ENCODE measurements at places on chromosomes 12 and 14.

DNA sequence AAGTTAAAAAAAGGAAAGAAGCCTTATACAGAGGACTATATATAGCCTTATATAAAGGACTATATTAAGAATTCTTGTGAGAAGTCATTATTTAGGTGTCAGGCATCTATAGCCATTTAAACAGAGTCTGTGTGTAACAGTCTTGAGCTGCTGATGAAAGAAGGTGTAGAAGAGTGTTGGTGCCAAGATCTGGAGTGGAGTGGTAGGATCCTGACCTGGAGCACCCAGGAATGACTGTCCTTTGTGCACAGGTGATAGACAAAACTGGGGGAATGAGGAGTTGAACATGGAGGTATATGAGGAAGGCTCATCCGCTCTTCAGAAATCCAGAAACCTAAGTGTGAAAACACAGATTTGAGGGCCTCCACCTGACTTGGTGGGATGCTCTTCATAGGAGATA is 747.3 kb downstream of the NRXN3 start:
- no peak for DNase-seq

DNA sequence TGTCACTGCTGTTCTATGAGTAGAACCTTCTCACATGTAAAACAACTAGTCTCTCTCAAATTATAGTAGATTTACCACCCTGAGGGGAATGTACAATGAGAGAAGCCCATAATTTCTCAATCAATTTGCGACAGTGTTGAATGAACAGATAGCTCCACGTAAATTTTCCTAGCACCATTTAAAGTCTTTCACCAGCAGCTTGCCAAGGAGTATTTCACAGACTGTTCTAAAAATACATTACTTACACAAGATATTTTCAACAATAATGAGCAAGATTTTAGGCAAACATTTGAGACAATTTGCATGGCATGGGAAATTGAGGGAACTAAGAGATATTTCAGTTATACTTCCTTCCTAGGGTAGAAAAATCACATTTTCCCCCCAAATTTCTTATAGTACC is 151.6 kb downstream of the KICS2 start:
- no peak for DNase-seq

- DNase-seq = no peak
Measured at GRCh38 chr14:51019089-51019488, 74.8 kb upstream of the PYGL start.

DNA sequence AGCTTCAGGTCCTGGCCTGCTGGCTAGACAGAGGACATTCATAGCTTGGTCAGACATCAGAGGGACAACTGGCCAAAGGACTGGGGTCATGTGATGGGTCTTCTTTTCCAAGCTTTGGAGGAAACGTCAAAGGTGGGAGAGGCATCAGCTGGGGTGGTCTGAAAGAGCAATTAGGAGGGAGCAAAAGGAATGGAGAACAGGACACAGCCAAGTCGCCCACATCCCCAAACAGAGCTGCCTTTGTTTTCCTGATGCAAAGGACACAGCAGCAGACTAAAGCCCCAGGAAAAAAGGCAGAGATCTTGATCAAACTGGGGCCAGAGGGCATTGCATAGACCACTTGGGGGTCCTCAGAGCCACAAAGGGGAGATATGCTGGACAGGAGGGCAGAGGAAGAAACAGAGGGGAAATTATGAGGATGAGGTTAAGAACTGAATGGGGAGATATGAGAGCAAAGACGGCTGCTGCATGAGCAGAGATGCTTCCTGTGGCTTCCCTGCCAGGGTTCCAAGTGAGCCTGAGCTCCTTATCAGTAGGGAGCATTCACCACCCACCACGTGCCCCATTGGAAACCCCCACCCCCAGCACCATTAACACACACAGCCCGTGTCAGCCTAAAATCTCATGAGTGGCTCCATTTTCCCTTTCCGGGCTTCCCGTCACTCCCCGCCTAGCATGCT is 62.4 kb downstream of the ANO2 start:
- no peak for DNase-seq

DNA sequence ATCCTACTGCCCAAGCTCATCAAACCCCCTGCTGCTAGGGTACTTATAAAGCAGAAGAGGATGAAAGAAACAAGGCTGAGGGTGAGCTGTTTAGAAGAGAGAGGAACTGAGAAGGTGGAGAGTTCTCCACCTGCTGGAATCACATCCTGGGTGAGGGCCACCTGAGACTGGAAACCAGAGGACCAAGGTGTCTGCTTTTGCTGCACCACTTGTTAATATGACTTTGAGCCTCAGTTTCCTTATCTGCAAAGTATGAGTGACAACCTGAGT is 203.2 kb upstream of the SSTR1 start:
- no peak for DNase-seq

DNA sequence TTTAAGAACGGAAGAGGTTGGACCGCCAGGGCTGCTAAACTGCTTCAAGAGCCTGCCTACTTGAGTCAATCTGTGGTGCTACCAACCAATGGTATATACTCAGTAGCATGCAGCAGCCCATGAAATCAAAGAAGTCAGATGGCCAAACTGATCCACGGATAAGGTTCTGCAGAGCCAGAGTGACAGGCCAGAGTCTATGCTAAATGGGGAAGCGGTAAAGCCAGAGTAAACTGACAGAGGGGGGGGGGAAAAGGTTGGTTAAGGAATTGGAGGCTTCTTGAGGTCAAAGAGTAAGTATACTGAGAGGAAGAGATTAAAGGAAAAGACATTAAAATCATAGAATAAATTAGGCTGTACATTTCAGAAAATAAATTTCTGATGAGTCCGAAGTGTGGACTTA is 15.4 kb upstream of the SLC6A13 start:
- no peak for DNase-seq

GRCh38 chr14:44317441-44317746 is 189.7 kb downstream of the FSCB start:
- no peak for DNase-seq

GRCh38 chr12:65941388-65941787 is 117.1 kb downstream of the HMGA2 start:
- no peak for DNase-seq

- DNase-seq = no peak
Measured at GRCh38 chr12:105922670-105923102, 216.1 kb downstream of the NUAK1 start.

GRCh38 chr14:100786131-100786530 is 39.8 kb upstream of the MEG3 start:
- no peak for DNase-seq

DNA sequence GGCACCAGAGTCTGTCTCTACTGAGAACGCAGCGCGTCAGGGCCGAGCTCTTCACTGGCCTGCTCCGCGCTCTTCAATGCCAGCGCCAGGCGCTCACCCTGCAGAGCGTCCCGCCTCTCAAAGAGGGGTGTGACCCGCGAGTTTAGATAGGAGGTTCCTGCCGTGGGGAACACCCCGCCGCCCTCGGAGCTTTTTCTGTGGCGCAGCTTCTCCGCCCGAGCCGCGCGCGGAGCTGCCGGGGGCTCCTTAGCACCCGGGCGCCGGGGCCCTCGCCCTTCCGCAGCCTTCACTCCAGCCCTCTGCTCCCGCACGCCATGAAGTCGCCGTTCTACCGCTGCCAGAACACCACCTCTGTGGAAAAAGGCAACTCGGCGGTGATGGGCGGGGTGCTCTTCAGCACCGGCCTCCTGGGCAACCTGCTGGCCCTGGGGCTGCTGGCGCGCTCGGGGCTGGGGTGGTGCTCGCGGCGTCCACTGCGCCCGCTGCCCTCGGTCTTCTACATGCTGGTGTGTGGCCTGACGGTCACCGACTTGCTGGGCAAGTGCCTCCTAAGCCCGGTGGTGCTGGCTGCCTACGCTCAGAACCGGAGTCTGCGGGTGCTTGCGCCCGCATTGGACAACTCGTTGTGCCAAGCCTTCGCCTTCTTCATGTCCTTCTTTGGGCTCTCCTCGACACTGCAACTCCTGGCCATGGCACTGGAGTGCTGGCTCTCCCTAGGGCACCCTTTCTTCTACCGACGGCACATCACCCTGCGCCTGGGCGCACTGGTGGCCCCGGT is at the start of gene PTGDR:
TSS of gene PTGDR (plus strand) at position 198 of the 778 bp plus-strand sequence. CDS start at position 315, 117 bp downstream.
- DNase-seq = peak; percentile 51

DNA sequence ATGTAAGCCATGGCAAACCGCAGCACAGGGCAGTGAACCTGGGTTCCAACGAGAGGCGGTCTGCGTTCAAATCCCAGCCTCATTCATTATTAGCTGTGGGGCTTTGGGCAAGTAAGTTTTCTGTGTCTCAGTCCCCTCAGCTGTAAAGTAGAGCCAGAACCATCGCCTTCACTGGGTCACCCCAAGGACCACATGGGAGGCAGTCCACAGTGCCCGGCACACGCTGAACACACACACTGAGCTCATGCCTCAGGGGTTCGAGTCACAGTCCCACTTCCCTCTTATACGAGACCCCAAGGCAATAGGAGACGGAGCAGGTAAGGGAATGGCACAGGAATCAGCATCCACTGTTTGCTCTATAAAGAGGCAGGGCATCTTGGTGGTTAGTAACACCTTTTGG is 19.1 kb downstream of the LRTM2 start:
- DNase-seq = no peak

GRCh38 chr14:73142216-73142615 is 5.9 kb downstream of the PSEN1 start:
- DNase-seq = no peak

GRCh38 chr12:54478270-54478669 is 4.9 kb upstream of the GTSF1 start:
- DNase-seq = no peak

DNA sequence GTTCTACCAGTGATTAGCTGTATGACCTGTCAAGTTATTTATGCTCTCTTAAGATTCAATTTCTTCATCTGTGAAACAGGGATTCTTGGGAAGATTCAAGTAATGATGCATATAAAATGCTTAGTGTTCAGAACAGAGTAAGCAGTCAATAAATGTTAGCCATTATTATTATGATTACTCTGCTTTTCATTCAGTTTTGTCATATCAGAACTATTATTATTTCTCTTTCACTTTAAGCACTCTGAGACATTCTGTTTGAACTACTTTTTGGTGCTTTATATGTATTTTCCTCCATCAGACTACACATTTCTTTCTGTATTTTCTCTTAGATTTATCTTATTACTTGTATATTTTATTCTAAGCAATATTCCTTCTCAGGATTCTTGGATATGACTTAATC is 81.2 kb downstream of the CFAP54 start:
- DNase-seq = no peak

DNA sequence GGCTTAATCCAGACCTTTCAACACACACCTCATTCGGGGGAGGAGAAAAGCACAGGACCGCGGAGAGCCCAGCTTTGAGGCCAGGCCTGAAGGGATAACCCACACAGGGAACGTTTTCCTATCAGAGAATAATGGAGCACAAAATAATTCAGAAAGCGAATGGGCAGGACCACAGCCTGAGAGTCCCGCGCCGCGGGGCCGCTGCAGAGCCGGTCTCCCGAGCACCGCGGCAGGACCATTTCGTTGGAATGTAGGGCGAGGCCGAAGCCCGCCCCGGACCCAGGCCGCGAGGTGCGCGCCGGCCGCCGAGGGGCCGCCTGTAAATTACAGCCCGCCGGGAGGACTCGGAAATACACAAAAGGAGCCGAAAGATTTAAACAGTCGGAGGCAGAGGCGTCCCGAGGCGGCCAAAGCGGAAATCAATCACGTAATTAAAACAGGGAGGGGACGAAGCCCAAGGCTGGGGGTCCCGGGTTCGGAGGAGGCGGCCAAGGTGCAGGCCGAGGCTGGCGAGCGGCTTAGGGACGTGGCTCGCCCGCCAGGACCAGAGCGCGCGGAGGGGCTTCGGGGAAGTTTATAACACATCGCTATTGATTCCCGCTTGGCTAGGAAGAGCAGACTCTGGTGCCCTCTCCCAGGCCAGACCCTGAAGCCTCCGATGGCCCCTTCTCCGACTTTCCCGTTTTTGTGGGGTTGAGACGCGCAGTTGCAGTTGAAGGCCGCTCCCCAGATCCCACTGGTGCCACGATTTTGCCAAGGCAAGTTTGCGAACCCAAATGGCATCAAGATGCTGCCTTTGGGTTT is 6.3 kb upstream of the HOXC4 start:
- no peak for DNase-seq

DNA sequence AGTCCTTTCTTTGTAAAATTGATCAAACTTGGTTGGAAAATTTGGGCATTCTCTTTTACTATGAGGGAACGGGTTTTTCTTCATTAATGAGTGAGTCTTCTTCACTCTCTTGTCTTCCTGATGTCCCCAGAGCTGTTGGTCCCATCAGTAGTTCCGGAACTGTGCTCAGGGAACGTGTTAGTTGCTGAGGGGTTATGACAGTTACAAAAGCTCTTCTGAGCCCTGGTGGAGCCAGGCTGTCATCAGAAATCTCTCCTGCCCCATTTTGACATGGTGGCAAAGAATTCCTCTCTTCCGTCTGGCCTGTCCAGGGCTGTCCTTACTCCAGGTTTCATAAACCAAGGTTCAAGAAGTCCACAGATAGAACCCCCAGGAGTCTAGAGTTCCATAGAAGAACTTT is 208.5 kb downstream of the SLC41A2 start:
- DNase-seq = no peak

DNA sequence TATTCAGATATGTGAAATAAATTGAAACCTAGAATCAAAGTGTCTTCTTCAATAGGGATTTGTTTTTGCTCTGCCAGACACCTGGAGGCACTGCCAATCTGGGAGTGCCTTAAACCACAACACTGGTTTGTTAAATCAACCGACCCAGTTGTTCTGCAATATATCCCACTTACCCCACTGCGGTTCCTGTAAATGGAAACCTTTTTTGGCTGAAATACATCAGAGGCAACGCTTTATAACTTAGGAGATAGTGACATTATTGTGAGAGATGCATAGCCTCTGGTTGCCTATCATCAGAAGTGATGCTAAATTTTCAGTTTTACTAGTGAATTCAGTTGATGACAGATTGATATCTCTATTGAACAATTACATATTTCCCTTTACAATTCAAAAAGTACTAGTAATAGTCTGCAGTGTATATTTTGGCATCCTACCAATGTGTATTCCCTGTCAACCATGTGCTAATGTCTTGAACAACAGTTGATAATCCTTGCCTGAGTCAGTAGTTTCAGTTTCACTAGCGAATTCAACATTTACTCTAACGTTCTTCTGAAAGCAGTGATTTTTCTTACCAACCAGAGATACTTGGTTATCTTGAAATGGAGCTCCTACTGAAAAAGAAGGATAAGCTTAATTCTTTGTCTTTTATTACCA is 30.5 kb downstream of the PPP2R5C start:
- no peak for DNase-seq

DNA sequence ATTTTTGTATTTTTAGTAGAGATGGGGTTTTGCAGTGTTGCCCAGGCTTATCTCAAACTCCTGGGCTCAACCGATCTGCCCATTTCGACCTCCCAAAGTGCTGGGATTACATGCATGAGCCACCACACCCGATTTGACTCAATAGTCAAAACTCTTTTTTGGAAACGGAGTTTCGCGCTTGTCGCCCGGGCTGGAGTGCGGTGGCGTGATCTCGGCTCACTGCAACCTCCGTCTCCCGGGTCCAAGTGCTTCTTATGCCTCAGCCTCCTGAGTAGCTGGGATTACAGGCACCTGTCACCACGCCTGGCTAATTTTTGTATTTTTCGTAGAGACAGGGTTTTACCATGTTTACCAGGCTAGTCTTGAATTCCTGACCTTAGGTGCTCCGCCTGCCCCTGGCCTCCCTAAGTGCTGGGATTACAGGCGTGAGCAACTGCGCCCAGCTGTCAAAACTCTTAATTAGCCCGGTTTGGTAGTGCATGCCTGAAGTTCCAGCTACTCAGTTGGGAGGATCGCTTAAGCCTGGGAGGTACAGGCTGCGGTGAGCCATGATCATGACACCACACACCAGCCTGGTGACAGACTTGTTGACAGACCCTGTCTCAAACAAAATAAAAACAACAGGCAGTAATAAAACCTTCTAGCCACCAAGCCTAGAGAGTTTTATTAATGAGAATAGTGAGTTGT is 12.4 kb downstream of the MED21 start:
- DNase-seq = no peak

- DNase-seq = no peak
Measured at GRCh38 chr12:49761677-49762467, 20.5 kb downstream of the TMBIM6 start.

GRCh38 chr14:76715511-76716081 is 45.7 kb upstream of the VASH1 start:
- DNase-seq = no peak
